HCT116 (cell line): ENCODE measurements at places on chromosomes 4 and X.

GRCh38 chr4:159105761-159106243 lies 2.9 kb downstream of the RAPGEF2 start:
- no peak for DNase-seq

DNA sequence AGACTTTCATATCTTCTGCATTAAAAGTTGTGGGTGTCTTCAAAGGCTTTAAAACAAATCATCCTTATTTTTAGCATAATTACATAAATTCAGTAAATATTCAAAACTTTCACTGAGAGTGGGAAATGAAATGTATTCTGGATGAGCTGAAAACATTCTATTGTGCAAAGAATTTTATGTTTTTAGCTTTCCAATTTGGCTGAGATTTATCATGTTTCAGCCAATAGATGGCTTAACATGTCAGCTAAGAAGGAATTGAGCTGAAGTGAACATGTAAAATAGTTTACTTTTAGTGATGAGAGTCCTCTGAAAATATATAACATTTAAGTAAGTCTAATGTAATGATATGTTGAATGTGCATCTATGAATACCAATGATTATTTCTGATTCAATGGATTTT lies 213.5 kb upstream of the GIMD1 start:
- no peak for DNase-seq

DNA sequence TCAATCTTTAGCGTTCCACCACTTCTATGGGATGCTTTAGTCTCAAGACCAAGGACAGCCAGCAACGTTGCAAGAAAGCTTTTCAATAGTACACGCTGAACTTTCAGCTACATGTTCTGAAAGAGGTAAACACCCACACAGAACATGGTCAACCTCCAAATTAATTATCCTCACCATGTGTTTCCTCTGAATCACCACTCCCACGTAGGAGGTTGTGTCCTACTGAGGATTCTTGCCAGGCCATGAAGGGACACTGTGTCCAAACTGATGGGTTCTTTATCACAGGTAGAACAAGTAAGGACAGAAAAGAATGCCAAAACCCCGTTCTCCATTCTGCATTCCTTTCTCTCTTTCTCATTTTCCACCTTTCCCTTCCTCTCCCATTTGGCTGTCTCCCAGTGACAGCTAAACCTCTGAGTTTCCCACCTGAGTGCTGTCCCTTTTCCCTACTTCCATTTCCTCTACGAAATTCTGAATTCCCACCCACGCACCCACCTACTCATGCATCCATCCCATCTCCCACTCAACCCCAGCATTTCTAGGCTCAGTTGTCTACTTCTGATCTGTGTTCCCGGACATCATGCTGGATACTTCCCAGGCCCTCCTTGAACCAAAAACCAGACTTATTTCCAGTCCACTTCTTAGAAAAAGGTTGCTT lies 29.0 kb upstream of the GPM6B start:
- no peak for DNase-seq

GRCh38 chr4:61301271-61301670 lies 101.1 kb downstream of the ADGRL3 start:
- no peak for DNase-seq

DNA sequence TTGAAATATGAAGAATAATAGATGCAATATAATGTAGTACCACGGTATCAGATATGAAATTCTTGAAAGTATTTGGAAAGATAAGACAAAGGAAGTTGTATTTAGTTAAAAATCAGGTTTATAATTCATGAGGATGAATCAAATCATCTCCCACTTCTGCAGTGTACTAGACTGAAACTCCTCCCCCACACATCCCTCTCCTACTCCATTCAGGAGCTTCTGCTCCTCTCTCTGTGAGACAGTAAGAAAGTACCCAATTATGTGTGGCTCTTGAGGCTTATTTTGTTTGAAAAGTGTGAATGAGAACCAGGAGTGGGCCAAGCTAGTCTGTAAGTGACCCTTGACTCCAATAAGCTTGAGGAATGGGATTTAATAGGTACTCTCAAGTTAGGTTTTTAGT lies 9.5 kb downstream of the SLAIN2 start:
- no peak for DNase-seq

DNA sequence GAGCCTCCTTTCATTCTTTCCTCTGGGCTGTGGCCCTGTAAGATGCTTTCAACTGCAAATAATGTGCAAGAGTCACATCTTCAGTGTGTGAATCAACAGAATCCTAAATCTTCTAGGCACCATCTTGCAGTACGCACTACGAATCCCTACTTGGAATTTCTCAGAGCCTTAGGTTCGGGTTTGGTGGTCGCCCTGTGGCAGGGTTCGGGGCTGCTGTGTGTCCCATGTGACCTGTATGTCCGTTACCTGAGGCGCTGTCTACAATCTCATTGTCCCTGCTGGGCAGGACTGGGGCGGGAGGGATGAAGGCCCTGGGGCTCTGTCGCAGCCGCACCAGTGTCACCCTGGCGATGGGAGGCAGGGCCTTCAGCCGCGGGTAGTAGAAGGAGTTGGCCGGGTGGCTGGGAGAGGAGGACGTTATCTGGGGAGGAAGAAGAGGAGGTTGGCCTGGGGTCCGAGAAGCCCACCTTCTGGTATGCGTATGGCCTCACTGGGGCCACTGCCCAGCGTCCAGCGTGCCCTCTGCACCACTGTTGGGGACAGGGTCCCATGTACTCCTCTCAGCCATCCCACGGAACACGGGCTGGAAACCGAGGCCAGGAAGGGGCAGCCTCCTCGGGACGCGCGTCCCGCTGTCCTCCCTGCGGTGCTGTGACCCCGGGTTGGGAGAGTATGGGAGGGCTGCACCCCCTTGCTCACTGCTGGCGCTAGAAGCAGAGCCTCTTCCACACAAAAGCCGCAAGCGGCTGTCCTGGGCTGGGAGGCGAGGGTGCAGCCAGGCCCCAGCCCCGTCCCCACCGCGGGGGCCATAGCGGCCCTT lies 2.0 kb downstream of the SPON2 start:
- DNase-seq, result no peak

GRCh38 chrX:71224098-71224708 lies 1.2 kb downstream of the GJB1 start:
- DNase-seq, result no peak

GRCh38 chr4:6926081-6926480 lies 16.5 kb downstream of the TBC1D14 start:
- no peak for DNase-seq

- DNase-seq, result no peak
These were observed 81.9 kb downstream of the HCCS start for GRCh38 chrX:11193035-11193469.

DNA sequence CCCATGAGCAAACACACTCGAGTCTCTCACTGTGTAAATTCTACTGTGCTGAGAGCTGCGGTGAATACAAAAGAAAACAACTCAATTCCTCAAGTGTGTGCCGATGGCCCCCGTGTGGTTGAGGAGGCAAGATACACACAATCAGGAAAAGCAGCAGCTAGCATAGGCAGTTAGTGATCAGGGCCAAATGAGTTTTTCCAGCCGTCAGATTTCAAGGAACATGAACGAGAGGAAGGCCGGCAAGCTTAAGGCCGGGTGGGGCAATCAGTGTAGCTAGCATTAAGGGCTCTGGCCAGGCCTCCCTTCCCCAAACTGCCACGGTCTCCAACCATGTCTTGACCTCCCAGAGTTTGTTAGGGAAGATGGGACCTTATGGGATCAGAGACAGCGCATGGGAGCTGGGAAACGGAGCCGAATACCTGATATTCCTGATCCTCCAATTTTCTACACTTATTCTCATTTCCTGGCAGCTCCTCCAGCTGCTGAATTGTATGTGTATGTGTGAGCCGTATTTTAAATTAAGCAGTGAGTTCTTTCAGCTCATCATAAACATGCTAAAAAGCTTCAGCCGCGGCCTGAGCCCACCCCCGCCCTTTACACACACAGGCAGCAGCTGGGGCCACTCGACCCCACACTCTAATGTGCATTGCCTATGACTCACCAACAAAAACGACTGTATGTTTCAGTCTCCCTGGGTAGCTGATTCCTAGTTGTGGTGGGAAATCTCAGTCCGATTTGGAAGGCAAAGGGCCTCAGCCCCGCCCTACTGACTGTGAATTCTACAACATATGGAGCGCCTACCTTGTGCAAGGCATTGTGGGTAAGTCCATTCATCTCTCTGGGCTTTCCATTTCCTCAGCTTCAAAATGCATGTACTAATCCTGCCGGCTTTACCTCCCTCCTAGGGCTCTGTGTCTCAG lies 59.9 kb downstream of the RTL9 start:
- no peak for DNase-seq

DNA sequence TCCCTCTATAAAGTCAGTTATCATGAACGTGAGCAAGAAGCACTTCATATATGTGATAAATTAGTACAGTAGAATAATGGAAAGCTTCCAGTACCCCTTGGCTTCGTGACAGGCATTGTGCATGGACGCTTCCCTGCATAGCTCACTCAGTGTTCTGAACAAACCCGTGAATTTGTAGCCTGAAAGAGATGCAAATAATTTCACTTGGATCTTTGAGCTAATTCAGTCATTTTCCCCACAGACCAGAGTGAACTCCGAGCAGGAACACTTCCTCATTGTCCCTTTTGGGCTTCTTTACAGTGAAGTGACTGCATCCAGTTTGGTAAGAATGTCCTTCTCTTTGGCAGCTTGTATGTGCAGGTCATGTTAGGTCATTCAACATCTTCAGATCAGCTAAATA lies 50.1 kb downstream of the ADD1 start:
- no peak for DNase-seq

DNA sequence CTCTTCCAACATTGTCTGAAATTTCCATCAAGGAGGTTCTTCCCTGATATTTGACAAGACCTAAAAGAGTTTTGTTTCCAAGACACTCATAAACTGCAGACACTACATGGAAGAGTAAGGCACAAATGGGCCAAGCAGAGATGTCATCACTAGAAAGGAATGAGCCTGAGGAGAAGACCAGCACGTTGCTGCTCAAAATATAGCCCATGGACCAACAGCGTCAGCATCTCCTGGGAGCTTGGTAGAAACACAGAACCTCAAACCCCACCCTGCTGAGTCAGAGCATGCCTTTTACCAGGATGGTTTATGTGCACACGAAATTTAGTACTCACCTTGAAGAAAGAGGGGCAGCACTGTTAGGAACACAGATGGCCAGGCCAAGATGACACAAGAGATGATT lies 128.7 kb upstream of the MID1 start:
- no peak for DNase-seq

DNA sequence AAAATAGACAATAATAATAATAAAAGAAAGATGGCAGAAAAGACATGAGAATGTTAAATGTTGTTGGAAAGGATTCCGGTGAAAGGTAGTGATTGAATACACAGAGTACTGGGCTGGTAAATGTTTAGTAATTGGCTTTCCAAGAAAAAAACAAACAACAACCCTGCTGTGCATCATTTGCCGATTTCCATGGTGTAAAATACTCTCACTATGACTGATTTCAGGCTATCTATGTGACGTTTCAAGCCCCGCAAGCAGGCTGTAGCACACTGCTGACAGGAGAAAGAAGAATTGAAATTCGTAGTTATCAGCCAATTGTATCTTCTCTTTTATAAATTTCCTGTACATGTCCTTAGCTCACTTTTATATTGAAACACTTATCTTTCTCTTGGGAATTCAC lies 13.6 kb upstream of the SEPTIN6 start:
- no peak for DNase-seq

DNA sequence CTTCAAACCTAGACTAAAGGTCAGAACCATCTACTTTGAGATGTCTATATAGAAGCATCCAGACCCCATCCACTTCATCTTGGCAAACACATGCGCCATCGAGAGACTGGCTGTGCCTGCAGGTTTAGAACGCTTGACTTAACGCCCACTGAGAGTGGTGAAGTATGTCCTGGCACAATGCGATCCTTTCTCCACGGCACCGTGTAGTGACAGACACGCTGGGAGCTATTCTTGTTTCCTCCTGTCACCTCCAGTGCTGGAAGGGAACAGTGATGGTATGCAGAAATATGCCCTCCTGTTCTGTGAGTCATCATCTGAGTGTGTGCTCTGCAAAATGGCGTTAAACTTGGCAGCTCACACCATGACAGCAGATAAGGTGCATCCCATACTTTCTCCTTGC lies 330.2 kb downstream of the NLGN4X start:
- DNase-seq, result no peak

DNA sequence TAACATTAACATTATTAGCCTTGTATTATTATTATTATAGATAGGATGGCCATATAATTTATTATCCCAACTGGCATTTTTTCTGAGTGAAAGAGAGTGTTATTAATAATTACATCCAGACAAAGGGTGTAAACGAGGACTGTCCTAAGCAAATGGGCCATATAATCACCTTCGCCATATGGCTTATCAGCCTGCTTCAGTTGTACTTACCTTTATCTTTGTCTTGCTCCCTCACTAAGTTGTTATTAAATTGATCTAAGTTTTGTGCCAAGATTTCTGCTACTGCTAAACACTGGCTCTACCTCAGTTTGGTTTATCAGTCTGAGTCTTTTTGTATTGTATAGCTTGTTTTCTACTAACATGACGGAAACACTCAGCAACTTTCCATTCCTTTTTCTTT lies 76.9 kb downstream of the STIM2 start:
- DNase-seq, result no peak

GRCh38 chr4:73844345-73844744 lies 7.9 kb downstream of the CXCL6 start:
- no peak for DNase-seq

DNA sequence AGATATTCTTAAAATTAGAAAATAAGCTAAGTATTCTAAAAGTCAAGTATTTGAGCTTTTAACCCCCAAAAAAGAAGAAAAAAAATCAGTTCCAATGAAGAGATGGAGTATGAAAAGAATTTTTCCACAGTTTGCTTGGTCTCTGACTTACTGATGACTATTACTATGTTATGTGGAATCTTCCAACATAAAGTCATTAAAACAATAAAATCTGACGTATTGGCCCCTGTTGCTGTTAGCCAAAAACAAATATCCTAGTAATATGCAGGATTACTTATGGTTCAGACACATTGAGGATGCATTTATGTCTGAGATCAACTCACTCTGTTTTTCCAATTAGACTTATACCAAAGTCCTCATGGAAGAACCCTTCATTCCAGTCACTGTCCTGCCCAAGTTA lies 517.2 kb upstream of the ADGRL3 start:
- DNase-seq, result no peak

- peak; percentile 46 for DNase-seq
These were observed 130.4 kb upstream of the RADX start for GRCh38 chrX:106481341-106481740.

- no peak for DNase-seq
These were observed 17.0 kb downstream of the FAM9A start for GRCh38 chrX:8784162-8784561.

DNA sequence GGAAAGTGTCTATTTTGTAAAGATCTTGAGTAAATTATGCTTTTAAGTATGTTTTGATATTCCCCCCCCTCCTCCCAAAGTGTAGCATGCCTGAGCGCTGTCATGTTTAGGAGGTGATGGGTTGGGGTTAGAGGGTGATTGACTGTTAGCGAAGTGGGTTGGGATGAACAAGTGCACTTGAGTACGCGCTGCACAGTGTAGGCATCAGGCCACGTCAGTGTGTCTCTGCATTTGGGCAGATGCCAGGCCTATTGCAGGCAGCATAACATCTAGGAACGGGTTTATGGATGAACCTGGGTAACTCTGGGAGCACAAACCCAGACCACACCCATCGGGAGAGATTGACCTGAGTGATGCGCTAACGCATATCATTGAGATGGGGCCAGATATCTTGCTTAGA lies 111.2 kb downstream of the TBL1X start:
- no peak for DNase-seq
